Endothelial cell of umbilical vein (primary cell): ENCODE measurements at places on chromosomes 6 and 20. TPM values are rescaled to one million over a fixed set of nuclear protein-coding genes. Genes with fewer than 3 reads are reported as not detected.

OR2J3 gene
- polyA plus RNA-seq: not detected in 2 replicates

TEAD3 gene
- 1.6 and 1.7 TPM in 2 replicates for polyA plus RNA-seq

SNAP25 gene
- 3.8 and 3.9 TPM in 2 replicates for polyA plus RNA-seq

TBXT gene
- not detected in 2 replicates for polyA plus RNA-seq

GNL1 gene
- 58.4 and 63.1 TPM in 2 replicates for polyA plus RNA-seq

NOL7 gene
- polyA plus RNA-seq: 20.5 and 36.3 TPM in 2 replicates

BPIFB6 gene
- not detected in 2 replicates for polyA plus RNA-seq

OLIG3 gene
- not detected in 2 replicates for polyA plus RNA-seq

FGD2 gene
- not detected in 2 replicates for polyA plus RNA-seq
